PC-3 (cell line): ENCODE measurements at places on chromosomes 7 and 10. TPM values are rescaled to one million over a fixed set of nuclear protein-coding genes. Genes with fewer than 3 reads are reported as not detected.
A peak's percentile ranks its signal among the peaks of the same experiment; 100 is the strongest.

- no peak for DNase-seq
Measured at GRCh38 chr7:53446170-53446569, 410.7 kb downstream of the POM121L12 start.

Gene DRGX
- 0.12 and 0.33 TPM in 2 replicates for total RNA-seq

GRCh38 chr10:45422866-45423659, 49.0 kb downstream of the ALOX5 start:
- DNase-seq, result no peak

DNA sequence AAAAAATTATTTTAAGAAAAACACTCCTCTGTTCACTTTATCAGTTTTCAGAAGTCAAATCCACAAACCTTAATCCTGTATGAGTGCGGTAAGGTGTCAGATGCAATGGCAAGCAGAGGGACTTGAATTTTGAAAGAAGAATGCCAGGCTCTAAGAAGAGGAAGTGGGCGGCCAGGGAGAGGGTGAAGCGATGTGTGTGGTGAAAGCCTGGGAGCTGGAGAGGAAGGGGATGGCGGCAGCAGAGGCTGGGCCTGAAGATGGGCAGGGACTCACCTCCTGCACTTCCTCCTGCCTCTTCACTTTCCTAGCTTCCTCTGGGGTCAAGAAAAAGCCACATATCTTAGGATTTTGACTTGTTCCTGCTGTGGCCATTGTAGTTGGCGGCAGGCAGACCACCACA, 609.6 kb downstream of the PARD3 start:
- no peak for DNase-seq

DNA sequence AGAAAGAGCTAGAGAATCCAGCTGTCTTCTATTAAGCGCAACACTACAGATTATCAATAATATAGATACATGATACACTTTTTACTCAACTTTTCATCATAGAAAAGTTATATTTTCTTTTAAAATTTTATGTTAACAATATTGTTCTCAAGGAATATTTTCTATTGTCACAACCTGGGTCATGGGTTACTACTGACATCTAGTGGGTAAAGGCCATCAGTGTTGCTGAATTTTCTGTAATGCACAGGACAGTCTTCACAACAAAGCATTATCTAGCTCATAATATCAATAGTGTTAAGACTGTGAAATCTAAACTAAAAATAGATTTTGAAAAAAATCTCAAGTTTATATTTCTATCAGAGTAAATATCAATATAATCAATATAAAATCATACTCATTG, 209.8 kb downstream of the ZNF33B start:
- DNase-seq, result peak; percentile 66
